ENCODE measurements at places on chromosomes 13 and 19. TPM values are rescaled to one million over a fixed set of nuclear protein-coding genes. Genes with fewer than 3 reads are reported as not detected.

Gene GJB2
- 0.27 TPM for total RNA-seq

Gene KRTDAP
- not detected for total RNA-seq

Gene LYPD5
- not detected for total RNA-seq

Gene SCEL
- total RNA-seq = not detected

- no peak for DNase-seq
Measured at GRCh38 chr19:1746401-1747284, 6.7 kb upstream of the ONECUT3 start.

GRCh38 chr13:62129000-62129551 is 713.4 kb upstream of the PCDH20 start:
- DNase-seq = no peak

DNA sequence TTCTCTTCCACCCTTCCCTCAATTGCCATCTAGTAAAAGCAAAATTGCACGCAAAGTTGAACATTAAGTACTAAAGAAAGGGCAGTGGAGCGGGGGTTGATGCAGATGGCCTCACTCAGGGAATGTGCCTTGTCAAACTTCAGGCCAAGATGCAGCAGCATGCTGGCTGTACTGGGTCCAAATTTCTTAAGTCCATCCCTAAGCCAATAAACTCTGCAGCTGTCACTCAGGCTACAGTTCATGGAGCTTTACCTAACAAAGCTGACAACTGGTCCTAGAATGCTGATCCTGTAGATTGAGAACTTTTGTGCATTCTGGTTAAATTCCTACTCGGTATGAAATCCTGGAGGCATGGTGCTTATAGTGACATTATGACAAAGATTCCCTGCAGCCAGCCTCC is 88.4 kb downstream of the FOXO1 start:
- DNase-seq = no peak

GRCh38 chr13:86601351-86601750 is 802.1 kb upstream of the SLITRK6 start:
- DNase-seq = no peak

GRCh38 chr19:52188822-52189734 is 774 bp upstream of the PPP2R1A start:
- peak; percentile 89 for DNase-seq

- DNase-seq = peak; percentile 91
Measured at GRCh38 chr19:37691881-37692504, 27.6 kb downstream of the ZNF607 start.

DNA sequence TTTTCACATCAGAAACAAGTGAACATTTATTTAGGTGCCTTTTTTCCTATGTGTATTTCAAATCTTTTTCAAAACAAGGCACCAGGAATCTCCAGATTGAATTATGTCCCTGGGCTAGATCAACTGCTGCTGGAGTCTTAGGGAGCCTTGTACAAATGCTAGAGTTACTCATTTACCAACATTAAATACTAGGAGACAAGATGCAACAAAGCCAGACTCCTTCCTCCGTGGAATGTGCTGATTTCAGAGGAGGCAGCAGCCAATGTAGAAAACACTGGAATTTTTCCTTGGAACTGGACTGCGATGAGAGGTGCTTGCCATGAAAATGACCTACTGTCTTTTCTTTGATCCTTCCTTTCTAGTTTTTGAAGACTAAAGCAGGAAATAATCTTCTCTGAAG is 1514.7 kb upstream of the MIR17HG start:
- no peak for DNase-seq

DNA sequence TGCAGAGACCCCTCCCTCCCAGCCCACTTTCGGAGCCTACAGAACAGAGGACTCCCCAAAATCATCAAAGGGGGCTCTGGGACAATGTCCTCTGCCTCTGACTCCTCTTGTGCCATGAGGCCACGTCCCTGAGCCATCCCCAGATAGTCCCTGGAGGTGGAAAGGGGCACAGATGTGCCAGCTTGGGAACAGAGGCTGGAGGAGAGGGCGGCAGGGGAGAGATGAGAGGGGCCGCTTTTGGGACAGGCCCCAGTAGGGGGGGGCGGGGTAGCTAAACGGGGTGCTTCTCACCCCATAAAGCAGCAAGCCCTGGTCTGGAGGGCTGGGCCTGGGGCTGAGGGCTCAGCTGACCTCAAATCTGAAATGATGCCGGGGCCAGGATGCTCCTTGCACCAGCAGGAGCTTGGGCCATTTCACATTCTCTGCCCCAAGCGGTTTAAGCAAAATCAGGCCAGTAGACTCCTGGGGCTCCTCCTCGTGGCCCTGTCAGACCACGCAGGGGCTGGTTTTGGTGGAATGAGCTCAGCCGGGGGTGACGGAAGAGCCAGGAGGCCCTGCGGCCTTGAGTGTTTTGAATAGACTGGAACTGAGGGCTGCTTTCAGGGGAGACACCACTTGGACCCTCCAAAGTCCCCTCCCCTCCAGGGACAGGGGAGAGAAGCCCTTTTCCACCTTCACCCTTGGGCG is 27.1 kb downstream of the ONECUT3 start:
- no peak for DNase-seq

- DNase-seq = no peak
Measured at GRCh38 chr13:20129076-20129475, 31.8 kb downstream of the GJA3 start.

DNA sequence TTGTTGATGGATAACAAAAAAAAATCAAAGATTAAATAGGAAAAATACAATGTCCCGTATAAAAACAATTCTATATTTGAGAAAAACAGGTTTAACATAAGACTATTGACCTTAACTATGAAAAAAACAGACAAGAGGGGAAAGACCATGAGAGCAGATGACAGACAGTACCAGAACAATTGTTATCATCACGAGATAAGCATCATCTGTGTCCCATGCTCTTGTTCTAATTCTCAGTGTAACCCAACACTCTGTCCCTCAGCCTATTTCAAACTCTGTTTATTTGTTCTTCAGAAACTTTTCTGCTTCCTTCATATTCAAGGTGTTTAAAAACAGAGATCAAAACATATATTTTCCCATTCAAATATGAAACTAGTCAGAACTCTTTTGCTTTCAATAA is 216.4 kb downstream of the PCDH9 start:
- DNase-seq = no peak

GRCh38 chr13:25300861-25301346 is 521 bp upstream of the NUP58 start:
- DNase-seq = no peak

GRCh38 chr19:14472202-14472938 is 2.8 kb downstream of the PTGER1 start:
- peak; percentile 91 for DNase-seq

DNA sequence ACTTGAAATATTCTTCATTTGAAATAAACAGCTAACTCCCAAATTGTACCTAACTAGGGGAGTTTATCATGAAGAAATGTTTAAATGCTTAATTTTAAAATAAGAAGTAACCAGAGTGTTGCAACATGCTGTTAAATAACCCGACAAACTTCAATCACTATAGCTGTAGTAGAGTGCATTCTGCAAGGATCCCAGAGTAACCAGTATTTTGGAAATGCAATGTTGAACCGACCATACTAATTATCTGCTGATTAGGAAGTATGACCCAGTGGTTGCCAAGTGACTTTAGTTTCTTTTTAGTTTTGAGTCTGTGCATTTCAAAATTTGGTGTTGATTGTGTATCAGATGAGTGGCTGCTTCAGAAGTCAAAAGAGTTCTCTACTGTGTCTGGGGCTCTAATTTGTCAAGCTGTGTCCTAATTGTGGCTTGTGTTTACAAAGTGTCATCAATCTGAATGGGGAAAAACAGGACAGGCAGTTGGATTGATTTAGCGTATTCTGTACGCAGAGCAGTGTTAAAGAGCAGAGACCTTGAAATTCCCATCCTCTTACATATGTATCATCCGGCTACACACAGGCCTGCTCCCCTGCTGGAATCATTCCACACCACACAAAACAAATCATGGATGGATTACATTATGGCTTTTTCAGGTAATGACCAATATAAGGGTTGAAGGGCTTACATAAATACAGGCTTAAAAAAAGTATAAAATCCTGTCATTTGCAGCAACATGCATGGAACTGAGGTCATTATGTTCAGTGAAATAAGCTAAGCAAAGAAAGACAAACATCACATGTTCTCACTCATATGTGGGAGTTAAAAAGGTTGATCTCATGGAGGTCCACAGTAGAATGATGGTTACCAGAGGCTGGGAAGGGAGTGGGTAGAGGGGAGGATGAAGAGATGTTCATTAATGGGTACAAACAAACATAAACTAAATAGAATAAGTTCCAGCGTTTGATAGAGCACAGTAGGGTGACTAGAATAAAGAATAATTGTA is 351.5 kb downstream of the KLF12 start:
- DNase-seq = no peak

DNA sequence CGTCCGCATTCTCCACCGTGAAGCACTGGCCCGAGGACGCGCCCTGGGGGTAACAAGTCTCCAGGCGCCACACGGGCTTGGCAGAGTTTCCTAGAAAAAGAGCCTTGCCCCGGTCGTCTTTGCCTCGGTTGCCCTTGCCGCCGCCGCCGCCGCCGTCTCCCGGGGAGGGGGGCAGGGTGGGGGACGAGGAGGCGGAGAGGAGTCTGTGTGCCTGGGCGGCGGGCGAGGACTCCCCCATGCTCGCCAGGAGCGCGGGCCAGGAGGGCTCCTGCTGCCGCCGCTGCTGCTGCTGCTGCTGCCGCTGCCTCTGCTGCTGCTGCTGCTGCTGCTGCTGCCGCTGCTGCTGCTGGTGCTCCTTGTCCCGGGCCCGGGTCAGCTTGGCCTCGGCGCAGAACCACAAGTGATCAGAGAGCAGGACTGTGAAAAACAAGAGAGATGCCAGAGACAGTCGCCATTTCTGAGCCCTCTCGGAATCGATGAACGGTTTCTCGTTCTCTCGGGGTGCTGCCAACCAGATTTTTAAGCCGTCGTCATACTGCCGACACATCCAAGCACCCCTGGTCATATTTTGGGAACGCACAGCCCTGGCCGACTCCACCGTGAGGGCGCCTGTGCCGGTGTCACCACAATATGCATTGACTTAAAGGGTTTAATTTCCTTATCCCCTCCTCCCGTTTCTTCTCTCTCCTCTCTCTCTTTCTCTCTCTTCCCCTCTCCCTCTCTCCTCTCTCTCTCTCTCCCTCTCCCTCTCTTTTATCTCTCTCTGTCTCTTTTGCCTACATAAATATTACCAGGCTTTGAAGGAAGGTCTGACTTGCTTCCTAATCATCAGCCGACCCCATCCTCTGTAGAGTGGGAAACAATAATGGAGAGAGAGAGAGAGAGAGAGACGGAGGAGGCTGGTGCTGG is 349.1 kb downstream of the LIG4 start:
- DNase-seq = peak; percentile 85

DNA sequence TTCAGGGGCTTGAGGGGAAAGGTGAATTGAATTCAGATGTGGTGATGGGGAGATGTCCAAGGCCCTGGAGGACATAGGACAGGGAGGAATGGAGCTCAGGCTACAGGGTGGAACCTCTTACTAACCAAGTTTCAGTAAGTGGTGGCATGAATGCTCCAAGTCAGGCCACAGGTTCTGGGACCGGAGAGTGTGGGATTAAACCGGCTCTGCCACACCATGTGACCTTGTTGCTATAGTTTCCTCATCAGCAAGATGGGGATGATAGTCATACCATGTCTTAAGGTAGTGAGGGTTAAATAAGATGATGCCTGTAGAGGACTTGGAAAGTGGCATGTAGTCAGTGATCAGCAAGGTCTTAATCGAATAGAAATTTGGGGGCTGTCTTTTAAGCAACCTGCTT is 16.3 kb downstream of the GPR183 start:
- no peak for DNase-seq

- DNase-seq = peak; percentile 57
Measured at GRCh38 chr19:33673258-33673875, 51.6 kb downstream of the CHST8 start.

- DNase-seq = peak; percentile 92
Measured at GRCh38 chr19:49113762-49114629, at the start of gene LIN7B. TSS of gene LIN7B (plus strand) at chr19:49114370. CDS start at chr19:49114405, 35 bp downstream.

DNA sequence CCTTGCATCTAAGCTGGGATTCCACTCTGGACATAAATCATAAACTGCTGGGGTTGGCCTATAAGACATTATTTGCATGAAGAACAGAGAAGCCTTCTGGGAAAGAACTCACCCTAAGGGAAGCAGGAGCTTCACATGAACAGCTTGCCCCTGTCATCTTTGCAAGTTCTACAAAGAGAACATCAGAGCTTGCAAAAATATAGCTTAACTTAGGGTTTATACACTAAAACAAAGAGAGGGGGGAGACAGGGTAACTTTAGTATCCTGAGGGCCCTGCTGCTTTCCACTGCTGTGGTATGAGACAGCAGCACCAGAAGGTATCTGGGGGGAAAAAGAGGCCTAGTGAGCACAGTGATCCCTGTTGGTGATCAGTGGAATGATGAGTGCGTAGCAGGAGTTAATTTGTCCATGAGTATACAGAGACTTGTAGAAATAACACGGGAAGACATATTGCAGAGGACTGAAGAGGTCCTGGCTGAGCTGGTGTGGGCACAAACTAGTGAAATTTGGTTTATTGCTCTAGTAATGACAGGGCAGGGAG is 116.1 kb upstream of the TSC22D1 start:
- DNase-seq = no peak

DNA sequence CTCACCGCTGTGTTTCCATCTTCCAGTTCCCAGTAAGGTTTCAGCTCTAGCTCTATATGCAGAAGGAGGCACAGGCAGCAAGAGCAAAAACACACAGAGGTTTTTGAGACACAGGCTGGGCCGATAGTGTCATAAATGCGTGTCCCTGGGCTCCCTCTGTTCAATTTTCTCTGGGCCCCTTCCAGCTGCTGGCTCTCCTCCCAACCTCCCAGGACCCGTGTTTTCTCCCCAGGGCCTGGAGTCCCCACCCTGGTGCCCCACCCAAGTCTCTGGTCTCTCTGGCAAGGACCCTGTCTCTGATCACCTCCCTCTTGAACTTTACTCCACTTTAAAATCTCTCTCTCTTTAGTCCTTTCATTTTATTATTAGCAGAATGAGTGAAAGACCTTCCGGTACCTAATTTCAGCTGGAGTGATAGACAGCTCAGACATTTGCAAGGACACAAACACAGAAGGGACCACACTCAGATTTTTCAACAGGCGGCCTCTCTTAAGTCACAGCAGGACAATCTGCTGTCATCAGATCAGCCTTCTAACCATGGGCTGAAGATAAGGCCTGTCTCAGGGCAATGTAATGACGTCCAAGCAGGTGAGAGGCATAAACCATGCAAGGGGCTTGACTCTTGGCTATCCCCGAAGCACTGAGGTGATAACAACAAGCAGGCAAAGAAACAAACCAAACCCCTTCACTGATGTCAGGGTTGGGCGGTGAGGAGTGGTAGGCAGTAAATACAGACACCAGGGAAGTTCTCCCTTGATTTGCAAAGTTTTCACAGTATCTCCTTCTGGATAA is 190.0 kb upstream of the IRS2 start:
- no peak for DNase-seq

- no peak for DNase-seq
Measured at GRCh38 chr13:20065516-20065915, 95.3 kb downstream of the GJA3 start.

DNA sequence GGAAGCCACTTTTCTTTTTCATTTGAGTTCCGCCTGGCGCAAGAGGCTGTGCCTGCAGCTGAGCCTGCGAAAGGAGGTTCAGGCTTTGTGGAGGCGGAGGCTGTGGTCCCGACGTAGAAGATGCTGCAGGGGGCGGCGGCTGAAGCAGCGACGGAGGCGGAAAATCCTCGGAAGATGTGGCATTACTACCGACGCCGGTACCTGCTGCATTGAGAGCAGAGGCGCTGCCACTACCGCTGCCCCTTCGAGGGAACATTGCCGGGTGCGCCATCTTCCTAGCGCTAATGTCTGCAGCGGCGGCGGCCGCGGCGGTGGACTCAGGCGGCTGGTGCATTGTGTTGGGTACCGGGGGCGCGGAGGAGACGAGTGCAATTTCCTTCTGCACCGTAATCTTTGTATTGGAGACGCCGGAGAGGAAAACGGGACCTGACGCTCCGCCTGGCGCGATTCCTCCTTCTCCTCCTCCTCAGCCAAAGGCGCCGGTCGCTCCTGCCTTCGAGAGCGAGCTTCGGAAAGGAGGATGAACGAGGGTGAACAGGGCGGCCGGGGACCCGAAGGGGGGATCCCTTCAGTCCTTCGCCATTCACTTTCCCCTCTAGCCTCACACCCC is at the start of gene TSC22D1:
Gene TSC22D1, minus strand, starts transcription at position 590 of the 610 bp plus-strand sequence. Its CDS starts 256 bp downstream, at position 334.
- peak; percentile 83 for DNase-seq
